Bronchus fibroblast of lung (primary cell): ENCODE measurements at places on chromosomes 7 and 10. TPM values are rescaled to one million over a fixed set of nuclear protein-coding genes. Genes with fewer than 3 reads are reported as not detected.

TYW1B gene
- total RNA-seq, result 0.30 and 0.67 TPM in 2 replicates

CHAT gene
- not detected in 2 replicates for total RNA-seq

SLC13A1 gene
- total RNA-seq, result not detected in 2 replicates

RBP3 gene
- not detected in 2 replicates for total RNA-seq

NCF1 gene
- not detected in 2 replicates for total RNA-seq

HOXA10 gene
- total RNA-seq, result not detected in 2 replicates

ANKRD7 gene
- 0.67 and 0.89 TPM in 2 replicates for total RNA-seq

EMX2 gene
- not detected in 2 replicates for total RNA-seq

TUBB8 gene
- not detected in 2 replicates for total RNA-seq

LRIT1 gene
- total RNA-seq, result not detected in 2 replicates

CTAGE15 gene
- total RNA-seq, result not detected in 2 replicates

OGDHL gene
- total RNA-seq, result under 0.01 and 0.17 TPM in 2 replicates

DOCK1 gene
- 21.0 and 21.7 TPM in 2 replicates for total RNA-seq
